HT1080 (cell line): ENCODE measurements at places on chromosomes 7 and 10. TPM values are rescaled to one million over a fixed set of nuclear protein-coding genes. Genes with fewer than 3 reads are reported as not detected.

GRCh38 chr10:6416892-6417512 lies 163.1 kb downstream of the PRKCQ start:
- DNase-seq: peak; percentile 48

GRCh38 chr10:77139252-77140160 lies 498.1 kb downstream of the KCNMA1 start:
- no peak for DNase-seq

DNA sequence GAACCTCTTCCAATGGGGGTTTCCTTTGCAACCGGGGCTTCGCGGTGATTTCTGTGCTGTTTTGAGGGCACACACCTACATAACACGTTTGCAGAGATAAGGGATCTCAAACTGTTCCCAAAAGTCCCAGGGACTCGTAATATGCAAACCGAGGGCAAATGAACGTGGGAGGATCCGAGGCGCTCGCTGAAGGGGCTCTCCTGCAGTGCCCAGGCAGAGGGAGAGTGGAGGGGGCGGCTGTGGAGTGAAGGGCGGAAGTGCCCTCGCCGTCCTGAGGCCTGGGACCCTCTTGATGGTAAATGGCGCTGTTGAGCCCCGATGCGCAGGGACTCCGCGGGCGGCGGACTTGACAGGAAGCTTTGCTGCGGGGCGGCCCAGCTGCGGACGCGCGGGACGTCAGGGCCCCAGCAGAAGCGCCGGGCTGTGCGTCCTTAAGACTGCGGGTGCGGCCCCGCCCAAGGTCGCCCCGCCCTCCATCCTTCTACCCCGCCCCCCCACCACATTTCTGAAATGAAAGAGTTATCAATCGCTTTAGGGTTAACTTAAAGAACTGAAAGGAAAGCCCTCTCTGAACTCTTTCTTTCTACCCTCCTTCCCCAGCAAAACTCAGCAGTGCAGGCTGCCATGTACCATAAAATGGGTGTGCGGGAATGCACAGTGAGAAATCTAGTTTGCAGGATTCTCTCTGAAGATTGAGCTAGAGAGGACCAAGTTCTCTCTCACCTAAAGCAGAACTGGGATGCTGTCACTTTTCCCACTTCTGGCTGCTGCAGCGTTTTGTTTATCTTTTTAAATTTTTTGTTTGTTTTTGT lies 151.8 kb upstream of the YAE1 start:
- peak; percentile 34 for DNase-seq

The PNLIPRP2 gene
- not detected in 2 replicates for total RNA-seq

DNA sequence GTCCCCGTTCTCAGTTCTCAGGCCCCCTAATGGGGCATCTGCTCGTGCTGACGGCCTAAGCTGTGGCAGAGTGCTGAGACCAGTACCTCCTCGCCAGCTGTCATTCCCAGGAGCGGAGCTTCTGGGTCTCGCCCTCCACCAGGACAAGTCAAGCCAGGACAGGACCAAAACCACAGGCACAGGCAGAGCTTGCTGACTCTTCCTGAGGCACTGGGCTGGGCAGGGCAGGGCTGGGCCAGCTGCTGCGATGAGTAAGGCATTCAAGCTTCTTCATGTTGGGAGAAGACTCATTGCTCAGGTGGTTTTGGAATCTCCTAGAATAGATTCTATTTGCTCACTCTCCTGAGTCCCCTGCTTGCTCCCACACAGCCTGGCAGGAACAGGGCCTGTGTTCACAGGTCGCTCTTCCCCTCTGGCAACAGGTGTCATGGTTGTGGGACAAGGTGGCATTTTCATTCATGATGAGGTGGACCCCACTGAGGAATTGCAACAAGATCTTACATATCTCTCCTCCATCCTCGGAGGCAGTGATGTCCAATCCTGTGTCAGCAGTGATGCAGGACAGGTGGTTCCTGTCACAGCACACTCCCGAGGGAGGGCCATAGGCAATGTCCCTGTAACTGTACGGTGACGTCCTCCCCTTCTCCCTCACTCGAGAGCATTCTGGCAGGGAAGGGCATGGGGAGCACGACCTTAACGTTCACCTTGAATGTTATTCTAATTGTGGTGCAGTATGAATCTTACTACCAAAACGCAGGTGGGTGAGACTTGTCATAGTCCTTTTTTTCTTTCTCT lies 17.0 kb upstream of the SH3PXD2A start:
- peak; percentile 75 for DNase-seq

The TRIM50 gene
- total RNA-seq: not detected in 2 replicates

GRCh38 chr7:4057289-4057616 lies 624.8 kb upstream of the FOXK1 start:
- DNase-seq: no peak

The PLEKHS1 gene
- not detected in 2 replicates for total RNA-seq

DNA sequence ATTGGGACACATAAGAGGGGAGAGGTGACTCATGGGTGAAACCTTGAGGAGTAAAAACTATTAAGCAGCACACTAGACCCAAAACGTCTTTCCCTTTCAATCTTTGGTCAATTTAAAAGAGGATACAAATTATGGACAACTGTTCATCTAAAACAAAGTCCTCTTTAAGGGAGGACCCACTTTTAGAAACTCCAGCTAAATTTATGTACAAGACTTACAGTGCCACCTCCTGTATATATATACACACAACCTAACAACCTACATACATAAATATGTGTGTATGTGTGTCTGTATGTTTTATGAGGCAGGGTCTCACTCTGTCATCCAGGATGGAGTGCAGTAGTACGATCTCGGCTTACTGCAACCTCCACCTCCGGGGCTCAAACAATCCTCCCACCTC lies 18.1 kb upstream of the ZC3HAV1 start:
- DNase-seq: no peak

DNA sequence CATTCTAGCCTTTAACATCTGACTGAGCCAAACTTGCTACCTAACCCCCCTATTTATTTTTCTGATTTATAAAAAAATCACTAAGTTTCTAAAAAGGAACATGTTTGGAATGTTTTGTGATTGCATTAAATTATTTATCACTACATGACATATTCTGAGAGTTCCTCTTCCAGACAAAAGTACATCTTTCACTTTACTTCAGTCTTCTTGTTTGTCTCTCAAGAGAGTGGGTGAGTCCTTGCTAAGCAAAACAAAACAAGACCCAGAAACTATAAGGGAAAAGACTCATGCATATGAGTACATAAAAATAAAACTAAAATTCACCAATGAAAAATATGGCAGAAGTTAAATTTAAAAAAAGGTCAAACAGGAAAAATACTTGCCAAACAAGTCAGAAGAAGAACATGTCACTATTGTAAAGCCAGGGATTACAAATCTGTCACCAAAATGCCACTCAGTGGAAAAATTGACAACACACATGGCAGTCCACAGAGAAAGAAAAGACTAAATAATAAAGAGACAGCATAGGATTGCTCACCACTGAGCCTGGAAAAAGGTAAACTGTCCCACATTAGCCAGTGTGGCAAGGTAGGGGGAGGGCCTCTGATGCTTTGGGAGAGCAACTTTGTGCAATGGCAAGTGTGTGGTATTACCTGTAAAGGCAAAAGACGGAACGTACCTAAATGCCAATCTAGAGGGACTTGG lies 166.7 kb upstream of the ZNF32 start:
- DNase-seq: no peak

DNA sequence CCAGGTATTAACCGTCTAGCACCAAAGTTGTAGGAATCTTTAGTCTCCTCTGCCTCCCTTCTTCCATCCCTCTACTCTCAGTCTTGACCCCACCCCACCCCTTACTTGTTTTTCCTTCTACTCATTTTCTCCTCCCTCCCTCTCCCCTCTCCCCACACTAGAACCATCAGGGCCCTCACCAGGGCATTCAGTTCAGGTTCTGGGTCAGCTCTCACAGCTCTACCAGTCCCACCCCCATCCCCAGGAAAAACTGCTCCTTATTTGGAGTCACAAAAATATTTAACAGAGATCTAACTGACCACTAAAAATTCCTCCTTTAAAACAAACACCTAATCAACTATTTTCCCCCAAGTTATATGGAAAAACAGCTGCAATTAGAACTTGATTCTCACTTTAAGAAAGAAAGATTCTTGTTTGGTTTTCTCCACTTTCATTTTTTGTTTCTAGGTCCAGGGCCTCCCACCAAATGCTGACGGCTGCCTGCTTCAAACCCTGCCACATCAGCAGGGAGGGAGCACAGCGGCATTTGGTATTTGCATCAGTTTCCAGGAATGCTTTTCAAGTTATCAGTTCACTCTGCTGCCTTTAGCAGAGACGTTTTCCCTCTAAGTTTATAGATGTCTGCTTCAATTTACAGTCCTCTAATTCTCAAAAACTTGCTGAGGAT lies 2.8 kb upstream of the COL1A2 start:
- DNase-seq: peak; percentile 60

The TMEM184A gene
- 1.1 and 1.5 TPM in 2 replicates for total RNA-seq

GRCh38 chr10:90047243-90047729 lies 345.9 kb downstream of the KIF20B start:
- DNase-seq: no peak

DNA sequence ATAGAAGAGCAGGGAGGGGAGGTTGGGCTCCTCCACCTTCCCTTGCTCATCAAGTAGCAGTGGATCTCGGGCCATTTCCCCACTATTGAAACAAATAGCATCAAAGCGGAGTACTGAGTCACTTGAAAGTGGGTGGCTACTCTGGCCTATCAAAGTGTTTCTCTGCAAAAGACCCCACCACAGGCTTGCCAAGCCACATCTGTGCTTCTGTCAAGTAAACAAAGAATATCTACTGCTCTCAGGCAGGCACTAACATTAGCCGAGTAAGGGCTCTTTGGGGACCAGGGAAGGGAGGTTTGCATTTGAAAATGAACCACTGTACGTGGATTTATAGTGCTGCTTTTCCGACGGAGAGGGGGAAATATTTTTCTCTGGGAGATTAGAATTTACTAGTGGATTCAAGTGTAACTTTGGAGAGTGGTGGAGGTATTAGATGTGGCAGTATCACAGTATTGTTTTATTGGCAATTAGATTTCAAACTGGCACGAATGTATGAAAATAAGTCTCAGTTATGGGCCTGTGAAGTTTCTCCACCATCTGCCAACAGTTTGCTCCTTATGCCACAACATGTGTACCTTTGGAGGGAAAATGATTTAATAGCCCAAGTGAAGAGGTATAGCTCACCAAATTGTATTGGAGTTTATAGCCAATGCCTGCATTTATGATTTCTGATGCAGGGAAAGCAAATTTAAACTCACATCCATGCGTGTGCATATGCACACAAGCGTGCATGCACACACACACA lies 97.5 kb downstream of the RPS24 start:
- no peak for DNase-seq

DNA sequence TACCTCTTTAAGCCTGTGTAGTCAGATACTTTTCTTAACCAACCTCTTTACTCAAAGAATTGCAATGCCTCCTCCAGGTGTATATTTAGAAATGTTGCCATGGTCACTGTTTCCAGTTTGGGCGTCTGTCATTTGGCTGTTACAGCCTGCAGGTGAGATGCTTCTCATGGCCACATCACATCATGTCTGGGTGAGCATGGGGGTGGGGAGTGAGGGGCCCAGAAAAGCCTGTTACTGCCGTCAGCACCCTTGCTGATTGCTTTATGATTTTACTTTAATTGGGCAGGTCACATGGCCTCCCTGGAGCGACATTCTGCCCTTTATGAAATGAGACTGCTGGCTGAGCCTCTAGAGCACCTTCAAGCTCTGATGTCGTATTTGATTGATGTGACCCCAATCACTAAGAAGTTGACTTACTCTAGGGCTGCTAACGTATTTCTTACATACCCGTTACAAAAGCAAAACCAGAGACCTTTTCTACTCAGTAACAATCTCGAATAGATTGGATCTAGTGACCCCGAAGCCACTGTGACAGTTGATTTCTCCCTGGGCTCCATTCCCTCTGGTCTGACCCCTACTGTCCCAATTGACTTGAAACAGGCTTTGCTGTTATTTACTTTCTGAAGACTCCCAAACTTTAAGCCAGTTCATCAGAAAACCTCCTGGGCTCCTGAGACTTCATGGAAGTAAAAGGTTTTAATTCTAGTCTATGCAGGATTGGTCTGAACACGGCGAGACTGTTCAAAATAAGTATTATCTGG lies 60.7 kb downstream of the OTUD1 start:
- DNase-seq: no peak

DNA sequence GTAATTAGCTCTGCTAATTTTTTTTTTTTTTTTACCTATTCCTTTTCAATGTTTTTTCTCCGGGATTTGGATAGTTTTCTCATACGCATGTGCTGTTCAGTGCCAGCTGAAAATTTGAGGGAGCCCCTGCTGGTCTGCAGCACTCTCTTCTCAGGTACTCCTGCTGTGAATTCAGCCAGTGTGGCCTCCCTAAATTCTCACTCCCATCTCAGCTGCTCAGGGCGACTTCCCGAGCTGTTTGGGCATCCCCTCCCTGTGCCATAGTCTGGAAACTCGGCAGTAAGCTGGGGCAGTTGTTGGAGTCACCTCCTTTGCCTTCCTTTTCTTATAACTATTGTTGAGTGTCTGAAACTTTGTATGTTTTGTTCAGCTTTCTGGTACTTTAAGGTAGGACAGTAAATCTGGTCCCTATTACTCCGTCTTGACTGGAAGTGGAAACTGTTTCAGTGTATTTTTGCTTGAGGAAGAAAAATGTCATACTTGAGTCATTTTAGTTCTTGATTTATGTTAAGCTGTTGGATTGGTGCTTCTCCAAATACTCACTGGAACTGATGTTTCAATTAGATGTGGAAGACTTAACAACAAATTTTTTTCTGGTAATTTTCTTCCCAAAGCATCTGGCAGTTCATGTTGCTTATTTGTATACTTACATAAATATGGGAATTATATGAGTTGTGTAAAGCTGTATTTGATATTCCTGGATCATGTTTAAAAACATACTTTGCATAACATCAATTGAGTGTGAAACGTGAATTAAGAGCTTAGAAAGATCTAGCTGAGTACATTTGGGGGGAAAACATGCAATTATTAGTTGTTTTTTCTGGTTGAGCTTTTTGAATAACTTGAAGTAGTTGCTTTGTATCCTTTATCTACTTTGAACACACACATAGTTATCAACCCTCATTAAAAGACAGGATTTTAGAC lies 33.7 kb downstream of the MINPP1 start:
- DNase-seq: no peak
